Stimulated activated CD4-positive, alpha-beta T cell treated with anti-CD3 and anti-CD28 coated beads, Interleukin-4, amount 100 ng/mL, for 1 hour (primary cell): ENCODE measurements at places on chromosomes 5 and 9.
A peak's percentile ranks its signal among the peaks of the same experiment; 100 is the strongest.

DNA sequence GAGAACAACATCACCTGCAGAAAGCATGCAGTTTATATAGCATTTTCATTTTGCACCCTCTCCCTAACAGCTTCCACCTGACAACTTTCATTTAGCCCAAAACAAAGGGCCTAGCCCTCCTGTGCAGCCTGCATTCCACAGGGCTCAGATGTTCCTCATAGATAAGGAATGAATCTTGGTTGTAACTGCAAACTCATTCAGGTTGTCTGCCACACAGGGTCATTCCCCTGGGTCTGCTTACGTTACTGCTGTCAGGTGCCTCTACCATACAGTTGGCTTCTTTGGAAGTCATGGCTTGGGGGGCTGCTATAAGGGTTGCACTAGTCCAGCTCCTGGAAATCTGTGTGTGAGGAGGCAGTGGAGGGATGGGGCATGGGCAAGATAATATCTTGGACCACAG, 2.7 kb upstream of the DCP2 start:
- DNase-seq, result no peak

- no peak for DNase-seq
Observed at GRCh38 chr5:136699651-136700050, 334.3 kb upstream of the TRPC7 start.

DNA sequence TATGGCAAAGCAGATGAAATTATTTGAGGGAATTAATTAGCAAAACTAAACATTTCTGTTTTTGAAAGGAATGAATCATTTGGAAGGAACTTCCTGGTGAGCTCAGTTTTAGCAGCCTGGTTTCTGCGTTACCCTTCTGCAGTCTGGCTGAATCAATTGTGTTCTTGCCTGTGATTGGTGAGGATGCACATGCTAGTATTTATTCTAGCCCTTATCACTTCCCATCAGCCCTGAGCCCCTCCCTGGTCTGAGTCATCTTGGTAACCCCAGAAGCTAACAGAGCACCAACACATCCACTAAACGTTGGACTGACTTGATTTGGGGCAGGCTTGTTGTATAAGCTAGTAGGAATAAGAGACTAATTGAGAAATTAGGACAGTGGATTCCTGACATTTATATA, 6.6 kb downstream of the TJP2 start:
- DNase-seq, result peak; percentile 23

- DNase-seq, result no peak
Observed at GRCh38 chr9:74960561-74960960, 7.8 kb upstream of the C9orf40 start.

GRCh38 chr5:41903382-41903891, 707 bp upstream of the RIMOC1 start:
- no peak for DNase-seq

GRCh38 chr9:5949103-5949699, 58.5 kb downstream of the MLANA start:
- DNase-seq, result no peak

GRCh38 chr5:78243639-78244038, 50.9 kb downstream of the AP3B1 start:
- DNase-seq, result no peak

DNA sequence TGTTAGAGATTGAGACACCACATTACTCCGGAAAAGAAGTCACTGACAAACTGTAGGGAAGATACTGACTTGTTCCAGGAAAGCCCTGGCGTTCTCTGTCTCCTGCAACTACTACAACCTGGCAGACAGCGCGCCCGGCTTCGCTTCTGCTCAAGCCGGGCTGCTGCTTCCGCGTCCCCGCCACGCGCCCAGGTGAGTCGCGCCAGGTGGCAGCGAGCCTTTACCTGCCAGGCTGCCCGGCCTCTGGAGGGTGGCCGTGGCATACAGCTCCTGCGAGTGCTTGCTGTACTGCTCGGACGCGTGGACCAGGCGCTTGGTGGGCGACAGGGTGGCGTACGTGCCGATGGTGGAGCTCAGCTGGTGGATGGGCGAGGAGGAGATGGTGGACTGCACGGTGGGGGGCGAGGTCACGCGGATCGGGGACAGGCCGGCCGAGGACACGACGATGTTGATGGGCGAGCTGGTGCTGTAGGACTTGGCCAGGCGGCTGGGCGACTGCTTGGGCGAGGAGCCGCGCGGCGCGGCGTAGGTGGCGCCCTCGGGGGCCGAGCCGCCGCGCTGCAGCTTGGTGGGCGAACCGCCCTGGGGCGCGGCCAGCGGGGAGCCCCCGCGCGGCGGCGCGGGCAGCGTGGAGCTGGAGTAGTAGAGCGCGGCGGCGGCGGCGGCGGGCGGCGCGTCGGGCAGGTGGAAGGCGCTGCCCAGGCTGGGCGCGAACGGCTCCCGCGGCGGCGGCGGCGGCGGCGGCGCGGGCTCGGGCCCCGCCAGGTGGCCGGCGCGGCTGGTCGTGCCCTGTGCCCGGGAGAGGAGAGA, 519.6 kb downstream of the CTNND2 start:
- DNase-seq, result no peak

GRCh38 chr5:133602835-133603380, 9.4 kb downstream of the FSTL4 start:
- no peak for DNase-seq

DNA sequence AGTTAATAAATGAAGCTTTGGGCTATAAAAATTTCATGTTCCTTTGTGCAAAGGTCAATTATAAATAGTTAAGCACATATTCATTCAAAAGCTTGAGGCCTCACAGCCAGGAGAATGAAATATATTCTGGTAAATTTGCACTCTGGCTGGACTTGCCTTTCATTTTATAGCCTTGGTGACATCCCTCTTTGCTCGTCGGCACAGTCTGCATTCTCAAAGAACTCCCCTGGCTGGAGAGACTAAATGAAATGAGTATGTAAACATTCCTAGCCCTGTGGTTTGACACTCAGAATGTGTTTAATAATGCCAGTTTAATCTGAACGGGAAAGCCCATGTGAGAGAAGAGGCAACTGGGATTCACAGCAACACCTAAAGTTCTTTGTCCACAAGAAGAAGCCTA, 285.6 kb downstream of the BRINP1 start:
- DNase-seq, result no peak

DNA sequence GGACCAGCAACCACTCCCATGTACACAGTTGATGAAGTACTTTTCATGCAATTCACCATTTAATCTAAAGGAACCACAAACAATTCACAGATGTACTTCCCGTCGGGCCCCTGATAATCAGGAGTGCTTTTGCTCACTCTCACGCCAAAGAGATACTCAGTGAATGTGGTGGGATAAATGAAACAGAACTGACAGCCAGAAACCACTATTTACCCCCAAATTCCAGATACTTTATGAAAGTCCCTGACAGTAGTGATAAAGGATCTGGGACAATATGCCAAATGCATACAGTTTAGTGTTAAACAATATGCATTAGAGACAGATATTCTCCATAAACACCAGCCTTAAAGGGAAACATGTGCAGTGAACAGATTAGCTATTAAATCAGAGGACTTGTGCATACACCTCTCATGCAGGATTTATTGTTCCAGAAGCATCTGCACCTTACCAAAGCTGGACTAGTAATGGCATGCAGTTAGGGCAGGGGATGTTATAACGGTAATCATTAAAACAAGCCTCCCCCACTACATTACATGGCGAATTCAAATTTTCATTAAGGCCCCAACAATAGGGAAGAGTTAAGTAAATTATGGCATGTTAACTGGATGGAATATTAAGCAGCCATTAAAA, 74.0 kb upstream of the SLC25A51 start:
- no peak for DNase-seq

DNA sequence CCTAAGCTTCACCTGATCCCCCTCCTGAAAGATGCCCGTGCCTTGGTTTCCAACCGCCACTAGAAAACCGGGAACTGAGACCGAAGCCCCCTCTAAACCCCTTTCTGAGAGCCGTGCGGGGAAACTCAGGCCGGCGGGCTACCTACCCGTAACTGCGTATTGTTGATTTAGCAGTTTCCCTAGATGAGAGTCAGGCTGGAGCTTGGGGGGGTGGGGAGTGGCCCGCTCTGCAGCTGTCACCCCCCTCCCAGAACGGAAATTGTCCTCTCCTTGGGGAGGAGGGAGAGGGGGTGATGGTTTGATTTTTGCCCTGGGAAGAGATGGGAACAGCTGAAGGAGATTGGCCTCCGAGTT, 2.5 kb downstream of the CXXC5 start:
- DNase-seq, result no peak

DNA sequence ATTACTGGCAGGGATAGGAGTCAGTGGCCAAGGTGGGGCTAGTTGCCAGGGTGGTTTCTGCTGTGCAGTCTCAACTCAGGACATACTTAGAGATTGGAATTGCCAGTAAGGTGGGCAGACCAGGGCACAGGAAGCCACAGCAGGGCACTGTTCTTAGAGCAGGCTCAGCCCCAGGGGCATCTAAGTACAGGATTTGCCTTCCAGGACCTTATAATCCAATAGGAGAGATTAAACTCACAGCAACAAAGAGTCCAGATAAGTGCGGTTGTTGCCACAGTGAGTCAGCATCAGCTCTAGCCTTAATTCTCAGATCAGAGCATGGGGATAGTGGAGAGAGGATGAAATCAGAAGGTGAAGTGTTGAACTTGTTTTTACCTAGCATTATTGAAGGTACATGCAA, 265.8 kb upstream of the TRPC7 start:
- no peak for DNase-seq

DNA sequence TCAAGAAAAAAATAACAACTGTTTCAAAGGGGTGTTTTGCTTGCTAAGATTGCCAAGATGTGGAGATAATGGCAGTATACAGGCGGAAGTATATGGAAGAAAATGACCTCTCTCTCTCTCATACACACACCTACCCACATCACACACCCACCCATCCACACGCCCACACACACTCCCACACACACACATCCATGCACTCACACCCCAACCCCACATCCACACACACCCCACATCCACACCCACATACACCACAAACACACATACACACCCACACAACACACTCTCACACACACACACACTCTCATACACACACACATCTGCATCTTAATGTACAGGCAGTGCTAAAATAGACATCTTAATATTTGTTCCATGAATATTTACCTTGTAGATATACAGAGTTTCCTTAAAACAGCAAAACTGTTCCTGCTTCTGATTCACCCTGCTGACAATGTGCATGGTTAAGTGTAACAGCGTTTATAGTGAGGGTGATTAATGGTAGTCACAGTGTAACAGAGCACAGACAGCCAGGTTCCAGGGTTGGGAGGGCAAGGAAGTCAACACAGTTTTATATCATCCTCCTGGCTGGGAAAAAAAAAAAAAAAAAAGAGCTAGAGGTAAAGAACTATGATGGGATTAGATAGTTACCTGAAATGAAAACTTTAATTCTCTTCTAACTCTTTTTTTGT, 8.3 kb downstream of the BHMT2 start:
- DNase-seq, result no peak

DNA sequence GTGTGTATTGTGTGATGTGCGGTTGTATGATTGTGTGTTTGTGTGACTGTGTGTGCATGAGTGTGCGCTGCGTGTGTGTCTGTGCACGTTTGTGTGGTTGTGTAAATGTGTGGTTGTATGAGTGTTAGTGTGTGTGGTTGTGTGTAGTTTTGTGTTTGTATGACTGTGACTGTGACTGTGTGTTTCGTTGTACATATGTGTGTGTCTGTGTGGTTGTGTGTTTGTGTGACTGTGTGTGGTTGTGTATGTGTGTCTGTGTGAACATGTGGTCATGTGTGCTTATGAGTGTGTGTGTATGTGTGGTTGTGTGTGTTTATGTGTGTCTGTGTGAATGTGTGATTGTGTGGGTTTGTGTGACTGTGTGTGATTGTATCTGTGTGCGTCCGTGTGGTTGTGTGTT, 197.8 kb downstream of the TTLL11 start:
- no peak for DNase-seq

DNA sequence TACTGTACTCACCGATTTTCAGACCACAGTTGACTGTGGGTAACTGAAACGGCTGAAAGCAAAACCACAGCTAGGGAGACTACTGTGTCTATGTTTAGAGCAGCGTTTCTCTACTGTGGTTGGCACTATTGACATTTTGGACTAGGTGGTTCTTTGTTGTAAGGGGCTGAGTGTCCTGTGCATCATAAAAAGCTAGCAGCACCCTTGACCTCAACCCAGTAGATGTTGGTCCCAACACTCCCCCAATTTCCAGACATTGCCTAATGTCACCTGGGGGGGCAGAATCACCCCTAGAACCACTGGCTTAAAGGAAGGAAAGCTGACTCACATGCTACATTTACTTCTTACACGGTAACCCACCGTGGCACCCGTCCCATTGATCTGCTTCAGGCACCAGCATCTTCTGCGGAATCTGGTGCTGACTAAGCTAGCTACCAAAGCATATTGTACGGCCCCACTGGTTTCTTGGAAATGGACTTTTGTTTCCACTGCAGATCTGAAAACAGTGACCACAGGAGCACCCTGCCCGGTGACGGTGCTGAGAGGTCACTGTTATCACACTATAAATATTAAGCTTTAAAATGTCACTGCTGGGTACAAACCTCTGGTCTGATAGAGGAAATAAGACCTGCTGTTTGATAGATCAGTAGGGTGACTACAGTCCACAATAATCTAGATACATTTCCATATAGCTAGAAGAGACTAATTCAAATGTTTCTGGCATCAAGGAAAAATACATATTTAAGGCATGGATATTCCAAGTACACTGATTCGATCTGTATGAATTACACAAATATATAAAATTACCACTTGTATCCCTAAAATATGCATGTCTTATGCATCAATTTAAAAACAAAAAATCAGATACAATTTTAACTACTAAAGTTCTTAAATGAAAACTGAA, 151.4 kb downstream of the HSD17B3 start:
- peak; percentile 27 for DNase-seq

GRCh38 chr9:83701769-83702168, 6.0 kb downstream of the UBQLN1 start:
- DNase-seq, result no peak

DNA sequence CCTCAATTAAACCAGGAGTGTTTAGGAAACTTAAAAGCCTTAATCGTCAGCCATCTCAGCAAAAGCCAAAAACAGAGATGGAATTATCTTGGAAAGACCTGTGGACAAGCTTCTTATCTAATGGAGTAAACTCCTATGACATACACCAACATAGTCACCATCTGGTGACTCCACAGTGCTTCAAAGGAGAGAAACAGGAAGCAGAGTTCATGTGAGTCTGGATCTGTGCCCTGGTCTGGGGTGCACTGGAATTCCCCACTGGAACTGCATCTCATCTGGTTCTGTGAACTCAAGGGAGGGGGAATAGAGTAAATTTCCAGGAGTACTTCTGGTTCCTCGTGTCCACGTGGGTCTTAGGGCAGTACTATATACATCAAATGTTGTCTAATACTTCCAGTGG, 36.3 kb upstream of the KCNN2 start:
- no peak for DNase-seq

GRCh38 chr9:73180403-73180802, 28.7 kb downstream of the ANXA1 start:
- no peak for DNase-seq
